ENCODE measurements at places on chromosomes 2 and 18.

DNA sequence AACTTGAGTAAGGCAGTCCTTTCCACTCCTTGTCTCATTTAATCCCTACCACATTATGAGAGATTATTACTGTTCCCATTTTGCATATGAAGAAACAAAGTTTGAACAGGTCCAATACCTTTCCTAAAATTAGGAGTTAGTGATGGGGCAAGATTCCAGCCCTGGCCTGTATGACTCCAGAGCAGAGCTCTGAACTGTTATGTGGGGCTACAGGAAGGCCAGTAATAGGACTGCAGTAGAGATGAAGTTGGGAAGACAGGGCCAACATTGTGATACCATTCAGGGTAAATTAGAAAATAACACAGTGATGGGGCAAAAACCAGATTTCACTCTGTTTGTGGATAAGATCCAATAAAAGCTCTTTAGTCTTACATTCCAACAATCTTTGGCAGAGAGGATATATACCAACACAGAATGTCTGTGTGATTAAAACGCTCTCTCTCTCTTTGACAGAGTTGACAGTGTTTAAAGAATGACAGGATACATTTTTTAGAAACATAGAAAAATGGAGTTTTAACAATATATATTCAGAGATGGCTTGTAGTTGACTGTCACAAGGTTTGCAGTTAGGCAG, 22.7 kb downstream of the KATNAL2 start:
- no peak for DNase-seq

DNA sequence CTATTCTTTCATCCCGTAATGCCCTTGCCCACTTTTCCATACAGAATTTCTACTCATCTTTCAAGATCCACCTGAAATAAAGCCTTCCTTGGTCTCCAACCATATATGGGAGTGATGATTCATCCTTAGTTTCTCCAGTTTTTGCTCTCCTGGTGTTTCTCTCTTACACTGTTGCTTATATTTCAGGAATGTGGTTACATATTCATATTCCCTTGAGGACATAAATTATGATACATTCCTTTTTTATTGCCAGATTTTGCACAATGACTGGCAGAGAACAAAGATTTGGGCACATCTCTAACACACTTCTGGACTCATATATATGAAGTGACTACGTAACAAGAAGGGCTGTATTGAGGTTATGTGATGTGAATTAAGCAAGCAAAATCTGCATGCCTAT, 1573.4 kb upstream of the NXPH2 start:
- DNase-seq: no peak

DNA sequence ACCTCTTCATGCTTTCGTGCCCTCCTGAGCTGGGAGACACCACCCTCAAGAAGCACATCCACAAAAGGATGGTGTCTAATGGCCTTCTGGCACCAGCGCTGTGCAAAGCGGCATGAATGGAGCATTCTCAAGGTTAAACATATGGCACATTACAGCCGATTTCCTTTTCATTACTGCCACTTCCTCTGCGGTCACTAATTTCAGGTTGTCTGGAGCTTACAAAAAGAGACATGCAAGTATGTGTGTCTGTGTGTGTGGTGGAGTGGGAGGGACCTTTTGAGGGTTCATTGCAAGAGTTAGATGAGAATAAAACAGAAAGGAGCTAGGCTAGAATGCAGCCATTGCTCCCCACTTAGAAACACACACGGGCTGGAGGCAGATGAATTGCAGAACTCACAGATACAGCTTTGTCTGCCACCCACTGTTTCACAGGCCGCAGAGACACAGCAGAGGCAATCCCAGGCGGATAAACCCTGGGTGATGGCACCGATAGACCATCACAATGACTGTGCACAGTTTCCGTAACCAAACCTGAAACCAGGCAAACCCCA, 76.0 kb downstream of the TGIF1 start:
- no peak for DNase-seq

GRCh38 chr2:238876232-238876630, 28.3 kb downstream of the TWIST2 start:
- DNase-seq: no peak

- no peak for DNase-seq
Measured at GRCh38 chr2:219902891-219903552, 275.6 kb downstream of the SLC4A3 start.

- no peak for DNase-seq
Measured at GRCh38 chr2:131557558-131558321, 30.1 kb downstream of the CCDC74A start.

DNA sequence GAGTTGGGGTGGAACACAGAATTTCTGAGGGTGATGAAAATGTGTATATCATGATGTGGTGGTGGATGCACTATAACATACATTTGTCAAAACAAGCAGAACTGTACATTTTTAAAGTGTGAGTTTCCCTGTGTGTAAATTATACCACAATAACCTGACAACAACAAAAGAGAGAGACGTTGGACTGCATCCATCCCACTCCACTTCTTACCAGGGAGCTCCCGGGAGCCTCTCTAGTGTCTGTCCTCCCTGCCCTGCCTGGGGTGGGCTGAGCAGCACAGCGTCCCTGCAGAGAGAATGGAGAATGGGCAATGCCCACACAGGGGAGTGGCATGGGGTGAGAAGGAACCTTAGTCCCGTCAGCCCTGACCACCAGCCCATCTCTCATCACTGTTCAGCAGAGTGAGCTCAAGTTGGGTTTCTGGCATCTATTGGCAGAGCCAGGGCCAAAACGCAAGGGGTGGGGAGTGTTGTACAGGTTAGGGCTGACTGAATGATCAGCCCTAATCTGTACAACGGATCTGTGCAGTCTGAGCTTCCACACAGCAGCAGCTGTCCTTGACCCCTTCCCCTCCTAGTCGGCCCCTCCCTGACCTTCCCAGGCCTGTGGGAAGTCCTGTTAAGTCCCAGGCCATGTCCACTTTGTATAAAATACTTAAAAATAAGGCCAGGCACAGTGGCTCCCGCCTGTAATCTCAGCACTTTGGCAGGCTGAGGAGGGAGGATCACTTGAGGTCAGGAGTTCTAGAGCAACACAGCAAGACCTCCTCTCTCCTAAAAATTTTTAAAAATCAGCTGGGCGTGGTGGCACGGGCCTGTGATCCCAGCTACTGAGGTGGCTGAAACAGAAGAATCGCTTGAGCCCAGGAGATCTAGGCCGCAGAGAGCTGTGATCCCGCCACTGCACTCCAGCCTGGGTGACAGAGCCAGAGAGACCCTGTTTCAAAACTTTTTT, 3.3 kb upstream of the PROC start:
- no peak for DNase-seq

DNA sequence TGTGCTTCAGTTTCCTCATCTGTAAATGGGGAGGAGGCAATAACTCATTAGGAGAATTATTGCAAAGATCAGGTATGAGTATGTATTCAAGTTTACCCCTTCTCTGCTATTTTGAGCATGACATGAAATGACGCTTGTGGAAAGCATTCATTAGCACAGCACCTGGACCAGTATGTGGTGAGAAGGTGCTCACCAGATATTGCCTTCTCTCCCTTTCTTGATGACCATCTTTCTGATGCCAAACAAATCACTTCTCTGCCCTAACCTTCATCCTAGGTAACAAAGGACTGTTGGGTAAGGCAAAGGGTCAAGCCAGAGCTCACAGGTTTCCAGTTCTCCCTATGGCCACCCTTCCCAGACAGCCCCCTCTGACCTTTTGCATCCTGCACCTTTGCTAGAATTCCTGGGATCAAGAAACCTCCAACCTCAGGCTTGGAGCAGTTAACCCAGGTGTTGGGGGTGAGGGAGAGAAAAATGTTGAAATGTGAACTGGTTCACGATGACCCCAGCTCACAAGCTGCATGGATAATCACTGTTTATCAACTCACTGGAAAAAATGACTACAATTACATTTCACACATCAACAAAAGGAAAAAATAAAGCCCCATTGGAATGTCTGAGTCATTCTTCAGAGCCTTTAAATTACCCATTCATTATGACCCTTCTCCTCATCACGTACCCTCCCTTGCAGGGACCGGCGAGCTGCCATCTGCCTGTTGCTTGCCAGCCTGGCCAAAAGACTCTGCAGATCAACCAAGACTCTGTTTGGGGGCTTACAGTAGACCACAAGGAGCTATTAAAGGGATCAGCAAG, 41.6 kb downstream of the LBH start:
- DNase-seq: no peak

DNA sequence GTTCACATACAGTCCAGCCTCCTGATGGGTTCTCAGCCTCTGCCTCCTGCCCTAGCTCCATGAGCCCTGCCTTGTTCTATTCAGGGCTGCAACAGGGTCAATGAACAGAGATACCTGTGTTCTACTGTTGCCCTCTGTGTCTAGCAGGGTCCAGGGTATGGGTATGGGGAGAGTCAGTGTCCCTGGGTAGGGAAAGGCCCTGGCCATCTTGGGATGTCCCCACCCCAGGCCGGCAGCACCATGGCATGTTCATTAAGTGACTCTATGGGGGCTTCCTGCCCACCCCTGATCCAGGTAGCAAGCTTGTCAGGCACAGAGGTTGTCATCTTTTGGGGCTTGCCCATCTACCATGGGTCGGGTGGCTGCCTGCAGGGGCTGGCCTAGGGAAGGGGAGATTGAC, 13.5 kb downstream of the PDE11A start:
- no peak for DNase-seq

Measured in pancreas (tissue), 10 donors.